ENCODE measurements at places on chromosomes 5 and 9.

DNA sequence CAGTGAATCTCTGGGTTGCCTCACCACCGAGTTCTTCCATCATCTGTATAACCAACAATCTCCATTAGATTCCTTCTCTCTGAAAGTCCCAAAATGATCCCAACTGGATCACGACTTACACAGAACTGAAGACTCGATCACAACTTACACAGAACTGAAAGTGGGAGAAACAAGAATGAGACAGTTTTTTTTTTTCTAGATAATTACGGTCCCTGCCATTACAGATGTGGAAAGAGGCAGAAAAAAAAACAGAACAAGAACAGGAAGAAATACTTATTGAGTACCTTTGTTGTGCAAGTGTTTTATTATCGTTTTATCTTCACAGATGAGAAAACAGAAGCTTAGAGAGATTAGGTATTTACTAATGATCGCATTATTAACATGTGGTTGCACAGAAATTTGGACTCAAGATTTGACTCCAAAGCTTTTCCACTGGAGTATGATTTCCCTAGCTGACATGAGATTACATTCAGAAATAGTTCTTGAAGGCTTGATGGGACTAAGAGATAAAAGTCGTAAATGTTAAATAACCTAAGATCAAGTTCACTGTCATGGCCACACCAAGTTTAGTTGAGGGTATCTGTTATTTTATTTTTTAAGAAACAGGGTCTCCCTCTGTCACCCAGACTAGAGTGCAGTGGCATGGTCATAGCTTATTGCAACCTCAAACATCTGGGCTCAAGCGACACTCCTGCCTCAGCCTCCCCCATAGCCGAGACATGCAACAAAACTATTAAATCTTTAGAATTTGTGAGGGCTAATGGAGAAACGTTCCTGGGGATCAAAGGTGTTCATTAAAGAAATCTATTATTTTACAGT, 8.9 kb downstream of the PLK2 start:
- no peak for DNase-seq

DNA sequence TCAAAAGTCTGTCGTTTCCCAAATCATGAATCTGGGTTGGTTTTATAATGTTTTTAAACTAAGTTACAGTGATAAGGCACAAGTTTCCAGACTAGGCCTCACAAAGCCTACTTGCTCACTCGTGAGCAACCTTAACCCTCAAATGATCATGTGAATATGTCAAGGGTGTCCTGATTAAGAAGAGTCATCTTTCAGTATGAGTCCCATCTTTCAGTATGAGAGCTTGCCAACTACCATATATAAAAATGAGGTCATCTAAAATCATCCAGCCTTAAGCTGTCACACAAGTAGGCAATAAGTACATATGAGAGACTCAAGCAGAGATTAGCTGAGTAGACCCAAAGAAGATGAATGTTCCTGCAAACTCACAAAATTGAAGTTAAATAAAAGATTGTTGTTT, 668.4 kb upstream of the FAM174A start:
- DNase-seq = no peak

DNA sequence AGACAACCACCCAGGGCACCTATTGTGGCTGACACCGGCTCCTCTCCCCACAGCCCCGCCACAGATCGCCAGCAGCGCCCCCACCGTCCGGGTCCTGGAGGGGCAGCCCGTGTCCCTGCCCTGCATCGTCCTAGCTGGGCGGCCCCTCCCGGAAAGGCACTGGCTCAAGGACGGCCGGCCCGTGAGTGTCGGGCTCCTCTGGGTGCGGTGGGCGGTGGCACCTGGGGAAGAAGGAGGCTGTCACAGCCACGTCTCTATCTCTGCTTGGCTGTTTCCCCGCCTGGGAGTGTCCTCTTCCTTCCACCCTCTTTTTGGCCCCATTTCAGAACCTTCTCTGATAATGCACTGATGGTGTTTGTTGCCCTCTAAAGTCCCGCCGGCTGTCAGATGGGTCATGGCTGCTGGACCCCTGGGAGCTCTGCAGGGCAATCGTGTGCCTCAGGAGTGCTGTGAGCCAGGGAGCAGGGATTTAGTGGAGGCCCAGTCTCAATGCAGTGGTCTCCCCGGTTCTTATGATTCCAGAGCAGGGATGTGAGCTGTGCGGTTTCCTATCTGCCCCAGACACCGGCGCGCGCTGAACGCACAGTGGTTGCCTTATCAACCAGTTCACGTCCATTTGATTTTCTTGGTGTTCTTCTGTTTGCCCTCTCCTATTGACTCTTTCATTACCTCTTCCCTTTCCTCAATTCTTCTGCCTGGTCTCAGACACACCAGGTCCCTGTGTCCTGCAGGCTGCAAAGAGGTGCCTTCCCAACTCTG, 55.3 kb downstream of the HMCN2 start:
- DNase-seq = no peak

DNA sequence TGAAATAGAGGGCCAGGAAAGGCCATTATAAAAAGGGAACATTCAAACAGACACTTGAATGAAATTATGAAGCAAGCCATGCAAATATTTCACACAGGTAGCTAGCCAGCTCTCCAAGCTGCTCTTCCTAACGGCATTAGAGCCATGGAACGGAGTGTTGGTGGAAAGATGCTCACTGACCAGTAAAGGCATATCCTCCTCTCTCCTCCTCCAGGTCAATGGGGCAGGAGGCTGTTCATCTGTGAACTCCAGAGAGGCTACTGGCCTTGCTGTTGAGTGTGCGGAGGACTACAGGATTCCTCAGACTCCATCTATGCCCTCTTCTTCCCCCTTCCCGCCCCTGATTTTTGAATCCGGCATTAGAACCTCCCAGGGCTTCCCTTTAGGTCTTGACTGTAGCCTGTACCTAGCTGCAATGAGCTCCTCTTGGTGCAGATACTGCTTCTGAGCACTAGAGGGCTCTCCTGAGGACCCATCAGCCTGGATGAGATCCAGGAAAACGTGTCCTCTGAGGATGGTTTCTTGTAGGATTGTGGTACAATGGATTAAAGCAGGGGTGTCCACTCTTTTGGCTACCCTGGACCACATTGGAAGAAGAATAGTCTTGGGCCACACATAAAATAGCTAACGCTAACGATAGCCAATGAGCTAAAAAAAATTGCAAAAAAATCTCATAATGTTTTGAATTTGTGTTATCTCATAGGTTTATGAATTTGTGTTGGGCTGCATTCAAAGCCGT, 162.2 kb downstream of the SREK1 start:
- peak; percentile 66 for DNase-seq

GRCh38 chr5:169805937-169806700, 169.0 kb downstream of the DOCK2 start:
- DNase-seq = no peak

DNA sequence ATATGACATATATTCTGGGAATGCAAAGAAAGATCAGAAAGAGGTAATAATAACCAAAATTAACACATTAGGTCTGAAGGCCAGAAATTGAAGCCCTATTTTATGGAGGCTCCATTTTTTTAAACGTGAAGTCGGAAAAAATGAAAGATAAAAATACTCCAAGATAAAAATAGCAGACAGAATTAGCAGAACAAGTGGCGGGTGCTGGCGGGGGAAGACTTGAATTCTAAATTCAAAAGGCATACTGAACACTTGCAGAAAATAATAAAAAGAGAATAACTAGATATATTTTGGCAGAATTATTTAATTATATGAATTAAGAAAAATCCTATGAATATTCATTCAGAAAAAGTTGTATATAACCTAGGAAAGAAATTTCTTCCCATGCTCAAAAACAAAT, 543.7 kb upstream of the ACO1 start:
- no peak for DNase-seq

DNA sequence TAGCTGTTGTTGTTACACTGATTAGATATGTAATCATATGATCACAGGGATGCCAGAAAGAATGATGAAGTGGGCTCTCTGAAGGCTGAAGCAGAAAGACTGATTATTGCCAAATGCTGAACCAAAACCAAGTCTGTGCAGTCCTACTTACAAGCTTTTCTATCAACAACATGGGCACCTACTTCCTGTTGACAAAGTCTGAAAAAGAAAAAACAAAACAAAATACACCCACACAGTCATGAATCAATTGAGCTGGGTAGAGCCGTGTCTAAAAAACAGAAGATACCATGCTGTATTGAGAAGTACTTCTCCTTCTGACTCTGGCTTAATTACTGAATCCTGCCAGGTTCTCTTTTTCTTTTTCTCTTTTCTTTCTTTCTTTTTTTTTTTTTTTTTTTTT, 363.4 kb downstream of the RAB3C start:
- DNase-seq = no peak

GRCh38 chr9:127915325-127915752, 1.5 kb downstream of the ST6GALNAC4 start:
- peak; percentile 27 for DNase-seq

DNA sequence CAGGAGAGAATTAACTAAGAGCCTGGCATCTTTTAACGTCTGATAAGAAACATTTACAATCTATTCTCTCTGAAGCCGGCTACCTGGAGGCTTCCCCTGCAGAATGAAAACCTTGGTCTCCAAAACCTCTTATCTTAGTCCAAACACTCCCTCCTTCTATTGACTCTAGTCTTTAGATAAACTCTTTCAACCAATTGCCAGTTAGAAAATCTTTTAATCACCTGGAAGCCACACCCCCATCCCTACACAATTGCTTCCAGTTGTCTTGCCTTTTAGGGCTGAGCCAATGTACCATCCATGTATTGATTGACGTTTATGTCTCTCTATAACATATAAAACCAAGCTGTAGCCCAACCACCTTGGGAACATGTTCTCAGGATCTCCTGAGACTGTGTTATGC, 1343.1 kb upstream of the C9orf72 start:
- no peak for DNase-seq

DNA sequence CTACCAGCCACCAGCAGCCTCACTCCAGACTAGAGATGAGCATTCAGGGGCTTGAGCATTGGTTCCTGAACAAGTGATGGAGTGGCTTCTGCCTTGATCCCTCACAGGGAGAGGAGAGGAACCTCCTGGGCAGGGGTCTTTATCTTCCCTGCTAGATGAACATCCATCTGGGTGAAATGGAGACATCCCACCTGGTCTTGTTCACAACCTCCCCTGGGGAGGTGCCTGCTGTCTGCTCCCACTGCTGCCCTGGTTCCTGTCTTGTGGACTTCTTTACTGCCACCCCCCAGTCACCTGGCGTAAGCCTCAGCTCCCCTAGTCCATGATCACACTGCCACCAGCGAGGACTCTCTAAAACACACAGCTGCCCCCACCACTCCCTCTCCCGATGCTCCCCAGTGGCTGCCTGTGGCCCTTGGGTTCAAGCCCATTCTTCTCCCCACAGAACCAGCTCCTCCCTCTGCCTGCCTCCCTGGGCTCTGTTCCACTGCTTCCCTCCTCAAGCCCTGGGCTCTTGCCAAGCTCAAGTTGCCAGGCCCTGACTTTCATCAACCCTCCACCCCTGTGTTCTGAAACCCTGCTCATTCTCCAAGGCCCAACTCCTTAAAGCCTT, 51.5 kb downstream of the COL15A1 start:
- no peak for DNase-seq

DNA sequence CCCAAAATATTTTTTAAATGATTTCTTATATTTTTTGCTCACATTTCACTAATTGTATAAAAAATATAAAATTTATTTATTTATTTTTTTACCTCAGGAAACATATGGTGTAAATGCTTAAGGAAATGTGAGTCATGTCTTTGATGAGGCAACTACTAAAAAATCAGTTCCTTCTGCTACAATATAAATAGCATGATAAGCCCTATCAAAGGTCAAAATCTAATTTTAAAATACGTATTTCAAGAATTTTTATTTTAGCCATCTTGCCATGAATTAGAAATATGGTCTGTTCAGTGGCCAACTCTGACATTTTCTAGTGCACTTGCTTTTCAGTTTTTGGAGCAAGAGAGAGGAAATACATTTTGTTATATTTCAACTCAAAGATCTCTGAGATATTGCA, 50.5 kb downstream of the PDE4D start:
- DNase-seq = no peak

DNA sequence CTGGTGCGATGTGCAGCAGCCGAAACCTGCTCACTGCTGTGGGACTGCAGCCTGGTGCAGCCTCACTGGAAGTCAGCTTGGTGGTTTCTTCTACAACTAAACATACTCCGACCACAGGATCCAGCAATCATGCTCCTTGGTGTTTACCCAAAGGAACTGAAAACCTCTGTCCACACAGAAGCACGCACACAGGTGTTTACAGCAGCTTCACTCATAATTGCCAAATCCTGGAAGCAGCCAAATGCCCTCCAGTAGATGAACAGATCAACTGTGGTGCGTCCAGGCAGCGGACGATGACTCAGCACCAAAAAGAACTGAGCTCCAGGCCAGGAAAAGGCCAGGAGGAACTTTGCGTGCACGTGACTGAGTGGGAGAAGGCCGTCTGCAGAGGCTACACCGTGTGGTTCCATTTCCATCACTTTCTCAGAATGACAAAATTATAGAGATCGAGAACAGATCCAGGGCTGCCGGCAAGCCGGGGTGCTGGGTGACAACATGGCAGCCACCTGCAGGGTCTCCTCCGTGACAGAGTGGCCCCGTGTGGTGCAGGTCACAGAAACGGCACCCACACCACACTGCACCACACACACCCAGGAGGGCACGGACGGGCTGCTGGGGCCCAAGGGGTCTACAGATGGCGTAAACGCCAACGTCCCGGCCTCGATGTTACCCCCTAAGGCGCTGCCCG, 23.1 kb upstream of the NSMF start:
- peak; percentile 80 for DNase-seq

DNA sequence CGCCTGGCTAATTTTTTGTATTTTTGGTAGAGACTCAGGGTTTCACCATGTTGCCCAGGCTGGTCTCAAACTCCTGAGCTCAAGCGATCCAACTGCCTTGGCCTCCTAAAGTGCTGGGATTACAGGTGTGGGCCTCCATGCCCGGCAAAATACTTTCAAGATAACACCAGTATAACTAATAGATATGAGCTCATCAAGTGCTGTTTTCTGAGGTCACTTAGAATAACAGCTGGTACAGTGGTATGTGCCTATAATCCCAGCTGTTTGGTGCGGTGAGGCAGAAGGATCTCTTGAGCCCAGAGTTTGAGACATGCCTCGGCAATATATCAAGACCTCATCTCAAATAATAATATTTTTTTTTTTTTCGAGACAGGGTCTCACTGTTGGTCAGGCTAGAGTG, 30.5 kb upstream of the CREBRF start:
- no peak for DNase-seq

- DNase-seq = no peak
These were observed 2.0 kb downstream of the TMEM8B start for GRCh38 chr9:35831040-35831439.

DNA sequence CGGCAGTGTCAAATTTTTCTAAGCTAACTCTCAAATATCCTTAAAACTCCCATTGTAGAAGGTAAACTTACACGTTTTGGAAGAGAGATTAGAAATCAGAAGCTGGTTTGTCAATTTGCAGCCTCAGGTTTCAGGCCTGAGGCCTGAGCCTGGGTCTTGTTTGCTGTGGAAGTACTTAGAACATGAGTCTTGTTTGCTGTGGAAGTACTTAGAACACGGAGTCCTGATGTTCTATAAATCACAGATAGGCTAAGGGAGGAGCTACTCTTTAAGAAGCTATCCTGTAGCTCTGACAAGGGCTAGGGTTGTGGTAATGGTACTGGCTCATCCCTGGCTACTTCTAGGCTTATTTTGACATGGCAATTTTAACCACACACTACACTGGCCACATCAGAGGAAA, 97.8 kb downstream of the FBXW11 start:
- no peak for DNase-seq

Data from MM.1S (cell line).